Umbilical cord (tissue), 2 donors: ENCODE measurements at places on chromosomes 6 and 20. TPM values are rescaled to one million over a fixed set of nuclear protein-coding genes. Genes with fewer than 3 reads are reported as not detected.

- DNase-seq: no peak
These were observed 89.3 kb downstream of the ASXL1 start for GRCh38 chr20:32447136-32448027.

DNA sequence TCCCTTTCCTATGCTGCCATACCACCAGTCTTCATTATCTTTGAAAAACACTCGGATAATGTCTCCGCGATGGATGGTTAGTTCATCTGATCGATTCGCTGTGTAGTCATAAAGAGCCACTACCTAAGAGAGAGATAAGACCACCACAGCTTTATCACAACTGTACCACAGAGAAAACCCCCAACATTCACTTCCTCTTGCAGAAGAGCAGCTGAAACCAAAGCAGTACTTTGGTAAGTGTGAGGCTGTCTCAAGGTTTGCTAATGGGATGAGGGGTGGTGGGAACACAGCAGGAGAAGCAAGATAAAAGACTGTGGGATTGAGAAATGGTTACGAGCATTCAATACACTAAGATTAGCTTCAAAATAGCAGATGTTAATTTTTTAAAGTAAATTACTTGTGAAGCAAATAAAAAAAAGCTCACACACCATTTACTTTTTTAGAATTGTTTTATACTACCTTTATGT, 142.1 kb downstream of the MYB start:
- DNase-seq: no peak

DNA sequence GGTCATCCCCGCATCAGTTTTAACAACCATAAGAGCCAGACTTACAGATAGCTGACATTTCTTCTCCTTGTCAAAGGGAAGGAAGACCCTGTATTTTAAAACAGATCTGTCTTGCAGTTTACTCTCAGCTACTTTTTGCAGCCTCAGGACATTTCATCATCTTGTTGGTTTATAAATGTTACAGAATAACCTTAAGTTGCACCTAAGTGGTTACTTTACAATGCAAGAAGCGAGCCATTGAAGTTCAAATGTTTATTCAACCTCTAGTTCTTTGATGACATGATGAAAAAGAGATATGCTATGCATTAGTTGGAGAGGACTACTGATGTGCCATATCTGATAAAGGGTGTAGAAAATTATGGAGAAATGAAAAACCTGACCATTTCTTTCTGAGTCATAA, 187.9 kb upstream of the COL21A1 start:
- no peak for DNase-seq

GRCh38 chr6:152920016-152920415, 62.8 kb downstream of the FBXO5 start:
- DNase-seq: no peak

- no peak for DNase-seq
These were observed 25.1 kb downstream of the IL20RA start for GRCh38 chr6:137019476-137020272.

- no peak for DNase-seq
These were observed 95.6 kb upstream of the PHACTR3 start for GRCh38 chr20:59508729-59509128.

DNA sequence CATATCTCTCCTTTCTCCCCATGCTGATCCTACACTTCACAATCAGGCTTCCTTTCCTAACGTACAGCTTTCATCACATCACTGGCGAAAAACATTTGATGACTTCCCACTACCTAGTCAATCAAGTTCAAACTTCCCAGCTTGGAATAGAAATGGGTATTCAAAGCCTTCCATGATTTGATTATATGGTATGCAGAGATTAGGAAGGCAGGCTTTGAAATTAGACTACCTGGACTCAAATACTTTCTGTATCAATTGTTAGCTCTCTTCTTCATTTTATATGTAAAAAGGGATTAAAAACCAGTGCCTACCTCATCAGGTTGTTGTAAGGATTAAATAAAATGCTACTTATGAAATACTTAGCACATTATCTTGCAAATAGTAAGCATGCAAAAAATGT, 7.7 kb downstream of the NCOA6 start:
- no peak for DNase-seq

DNA sequence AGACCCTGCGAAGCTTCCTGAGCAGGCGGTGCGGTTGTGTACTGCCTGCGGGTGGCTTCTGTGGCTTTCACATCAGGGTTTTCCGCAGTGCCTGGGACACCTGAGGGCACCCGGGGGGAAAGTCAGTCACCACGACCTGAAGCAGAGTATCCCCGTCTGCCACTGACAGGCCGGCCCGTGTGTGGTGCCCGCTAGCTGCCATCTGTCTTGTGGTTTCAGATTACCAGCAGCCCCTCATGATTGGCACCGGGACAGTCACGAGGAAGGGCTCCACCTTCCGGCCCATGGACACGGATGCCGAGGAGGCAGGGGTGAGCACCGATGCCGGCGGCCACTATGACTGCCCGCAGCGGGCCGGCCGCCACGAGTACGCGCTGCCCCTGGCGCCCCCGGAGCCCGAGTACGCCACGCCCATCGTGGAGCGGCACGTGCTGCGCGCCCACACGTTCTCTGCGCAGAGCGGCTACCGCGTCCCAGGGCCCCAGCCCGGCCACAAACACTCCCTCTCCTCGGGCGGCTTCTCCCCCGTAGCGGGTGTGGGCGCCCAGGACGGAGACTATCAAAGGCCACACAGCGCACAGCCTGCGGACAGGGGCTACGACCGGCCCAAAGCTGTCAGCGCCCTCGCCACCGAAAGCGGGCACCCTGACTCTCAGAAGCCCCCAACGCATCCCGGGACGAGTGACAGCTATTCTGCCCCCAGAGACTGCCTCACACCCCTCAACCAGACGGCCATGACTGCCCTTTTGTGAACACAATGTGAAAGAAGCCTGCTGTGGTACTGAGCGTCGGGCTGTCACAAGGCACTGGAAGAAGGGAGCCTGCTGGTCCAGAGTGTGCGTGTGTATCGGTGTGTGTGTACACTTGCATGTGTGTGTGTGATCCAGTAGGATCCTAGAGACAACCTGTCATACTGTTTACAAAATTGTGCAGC, 54.4 kb downstream of the GOPC start:
- peak; percentile 60 for DNase-seq

GRCh38 chr6:148713033-148713738, 33.6 kb upstream of the UST start:
- no peak for DNase-seq

DNA sequence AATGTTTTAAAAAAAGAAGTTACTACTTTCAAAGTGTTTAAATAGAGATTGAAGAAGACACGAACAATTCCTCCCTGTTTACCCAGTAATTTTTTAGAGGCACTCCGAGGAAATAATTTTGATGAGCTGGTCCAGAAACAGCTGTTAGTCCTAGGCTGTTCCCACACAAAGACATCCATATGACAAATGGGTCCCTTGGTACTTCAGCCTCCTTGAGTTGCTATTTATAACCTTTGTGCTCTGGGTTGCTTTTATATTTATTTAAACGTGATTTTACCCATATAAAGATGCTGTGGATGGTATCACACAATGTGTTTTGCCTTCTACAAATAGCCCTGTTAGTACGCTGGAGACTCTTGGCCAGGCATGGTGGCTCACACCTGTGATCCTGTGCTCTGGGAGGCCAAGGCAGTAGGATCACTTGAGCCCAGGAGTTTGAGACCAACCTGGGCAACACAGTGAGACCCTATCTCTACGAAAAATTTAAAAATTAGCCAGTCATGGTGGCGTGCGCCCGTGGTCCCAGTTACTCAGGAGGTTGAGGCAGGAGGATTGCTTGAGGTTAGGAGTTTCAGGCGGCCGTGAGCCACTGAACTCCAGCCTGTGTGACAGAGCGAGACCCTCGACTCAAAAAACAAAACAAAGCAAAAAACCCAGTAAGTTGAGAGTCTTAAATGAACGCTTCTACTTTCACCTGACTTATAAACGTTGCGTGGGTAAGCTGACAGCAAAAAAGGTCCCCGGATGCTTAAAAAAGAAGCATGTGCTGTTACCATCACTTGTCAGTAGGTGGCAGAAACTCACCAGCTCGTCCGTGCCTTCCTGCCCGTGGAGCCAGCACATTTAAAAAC, 56.9 kb upstream of the ARMH2 start:
- DNase-seq: peak; percentile 72

GRCh38 chr6:155542036-155542435, 86.4 kb upstream of the NOX3 start:
- DNase-seq: no peak

- no peak for DNase-seq
These were observed 30.1 kb upstream of the EIF2S2 start for GRCh38 chr20:34142121-34142520.

DNA sequence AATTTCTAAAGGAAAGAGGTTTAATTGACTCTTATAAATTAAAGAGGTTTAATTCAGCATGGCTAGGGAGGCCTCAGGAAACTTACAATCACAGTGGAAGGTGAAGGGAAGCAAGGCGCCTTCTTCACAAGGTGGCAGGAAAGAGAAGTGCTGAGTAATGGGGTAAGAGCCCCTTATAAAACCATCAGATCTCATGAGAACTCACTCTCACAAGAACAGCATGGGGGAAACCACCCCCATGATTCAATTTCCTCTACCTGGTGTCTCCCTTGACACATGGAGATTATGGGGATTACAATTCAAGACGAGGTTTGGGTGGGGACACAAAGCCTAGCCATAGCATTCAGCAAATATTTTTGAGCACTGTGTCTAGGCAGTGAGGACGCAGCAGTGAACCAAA, 3.9 kb upstream of the IPCEF1 start:
- DNase-seq: no peak

DNA sequence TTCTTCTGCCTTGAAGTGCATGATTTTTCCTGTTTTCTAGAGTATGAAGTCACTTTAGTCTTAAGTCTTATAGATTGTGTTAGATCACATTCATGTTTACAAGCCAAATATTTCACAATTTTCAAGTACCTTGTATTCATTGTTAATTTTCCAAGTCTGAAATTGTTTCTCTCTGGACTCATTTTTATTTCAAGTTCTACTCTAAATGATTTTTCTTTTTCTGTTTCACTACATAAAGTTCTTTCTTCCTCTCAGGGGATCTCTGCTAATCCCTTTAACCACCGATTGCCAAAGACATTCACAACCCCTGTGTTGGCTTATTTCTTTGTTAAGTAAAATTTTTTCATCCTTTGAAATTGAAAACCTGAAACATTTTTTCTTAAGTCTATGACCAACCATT, 805.7 kb downstream of the KIF16B start:
- DNase-seq: no peak

- DNase-seq: peak; percentile 68
These were observed 291.9 kb downstream of the KCNQ5 start for GRCh38 chr6:72913797-72914196.

GRCh38 chr6:36269834-36270705, at the start of gene PNPLA1:
Gene PNPLA1, plus strand, starts transcription at chr6:36270060. Its CDS starts 400 bp downstream, at chr6:36270460.
- DNase-seq: no peak

DNA sequence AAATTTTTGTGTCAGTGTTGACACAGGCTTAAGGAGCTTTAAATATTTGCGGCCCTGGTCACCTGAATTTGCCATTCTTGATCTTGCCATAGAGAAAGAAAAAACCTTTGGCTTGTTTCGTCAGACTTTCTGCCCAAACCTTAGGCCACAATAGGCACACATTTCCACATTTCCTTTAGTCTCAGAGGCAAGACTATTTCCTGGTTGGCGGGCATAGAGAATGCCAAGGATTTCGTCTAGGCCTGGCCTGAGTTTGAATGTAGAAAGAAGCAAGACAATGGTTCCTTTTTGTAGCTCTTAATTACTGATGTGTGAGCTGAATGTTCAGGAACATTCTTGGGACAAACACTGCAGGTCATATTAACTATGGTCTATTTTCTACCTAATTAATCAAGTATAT, 108.1 kb downstream of the TRMT11 start:
- DNase-seq: no peak

DNA sequence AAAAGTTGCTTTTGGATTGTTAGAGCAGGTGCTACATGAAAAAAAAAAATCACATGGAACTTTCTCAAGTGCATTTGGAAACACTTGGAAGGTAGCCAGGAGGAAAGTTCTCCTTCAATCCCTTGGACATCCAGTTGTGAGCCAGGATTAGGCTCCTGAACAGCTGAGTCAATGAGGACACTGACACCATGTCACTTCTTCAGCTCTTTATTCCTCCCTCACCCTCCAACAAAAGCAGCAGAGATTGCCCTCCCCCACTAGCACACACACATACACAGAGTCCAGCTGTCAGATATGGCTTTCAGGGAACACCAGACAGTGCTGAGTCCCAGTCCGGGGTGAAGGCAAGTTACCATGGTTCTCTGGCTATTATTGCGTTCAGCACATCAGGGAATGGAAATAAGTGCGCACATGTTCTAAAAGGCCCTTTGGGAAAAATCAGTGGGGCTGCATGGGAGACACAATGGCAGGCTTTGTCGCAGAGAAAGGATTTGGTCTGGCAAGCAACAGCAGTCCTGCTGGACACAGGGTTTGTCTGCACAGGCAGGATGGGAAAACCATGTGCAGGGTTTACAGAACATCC, 124.7 kb upstream of the MARCKS start:
- peak; percentile 22 for DNase-seq

- no peak for DNase-seq
These were observed 10.5 kb downstream of the CAPN11 start for GRCh38 chr6:44169154-44169553.

- DNase-seq: no peak
These were observed 31.9 kb upstream of the FUCA2 start for GRCh38 chr6:143543435-143543834.

GRCh38 chr6:124530926-124531325, 431.3 kb upstream of the RNF217 start:
- DNase-seq: no peak

GRCh38 chr6:38637756-38638155, 2.0 kb downstream of the BTBD9 start:
- no peak for DNase-seq

- DNase-seq: no peak
These were observed 2.8 kb upstream of the HMGA1 start for GRCh38 chr6:34233867-34234266.

DNA sequence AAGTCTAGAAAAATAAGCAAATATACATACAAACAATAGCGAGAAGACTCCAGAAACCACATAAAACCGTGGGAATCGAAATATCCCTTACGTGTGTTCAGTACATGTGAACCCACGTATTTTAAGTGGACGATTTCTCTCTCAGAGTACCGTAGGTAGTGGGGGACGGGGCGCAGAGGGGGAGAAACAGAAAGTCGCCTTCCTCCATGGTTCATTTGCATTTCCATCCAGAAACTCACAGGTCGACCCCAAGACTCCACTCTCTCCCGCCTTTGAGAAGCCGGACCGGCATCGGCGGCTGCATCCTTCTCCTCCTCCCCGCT, 538 bp upstream of the ENPP1 start:
- no peak for DNase-seq

MOXD1 gene
- total RNA-seq: 3.4 TPM

CTNNBL1 gene
- total RNA-seq: 26.2 TPM

TNFRSF21 gene
- total RNA-seq: 13.0 TPM

ZNF512B gene
- 8.9 TPM for total RNA-seq

SPATA25 gene
- total RNA-seq: 3.6 TPM

EDN3 gene
- total RNA-seq: 18.5 TPM

MLN gene
- not detected for total RNA-seq

TULP1 gene
- 40.9 TPM for total RNA-seq

FAM209A gene
- total RNA-seq: not detected
